ENCODE measurements at places on chromosomes 16 and 17. TPM values are rescaled to one million over a fixed set of nuclear protein-coding genes. Genes with fewer than 3 reads are reported as not detected.

The CCL15 gene
- total RNA-seq = not detected

The NPIPA2 gene
- total RNA-seq = 1.9 TPM

The ATMIN gene
- total RNA-seq = 32.2 TPM

The HIGD1B gene
- not detected for total RNA-seq

The CHD9NB gene
- total RNA-seq = 1.4 TPM

The TMEM238L gene
- total RNA-seq = not detected

The BHLHA9 gene
- not detected for total RNA-seq
